GM13977 (cell line): ENCODE measurements at places on chromosomes 16 and 17.

DNA sequence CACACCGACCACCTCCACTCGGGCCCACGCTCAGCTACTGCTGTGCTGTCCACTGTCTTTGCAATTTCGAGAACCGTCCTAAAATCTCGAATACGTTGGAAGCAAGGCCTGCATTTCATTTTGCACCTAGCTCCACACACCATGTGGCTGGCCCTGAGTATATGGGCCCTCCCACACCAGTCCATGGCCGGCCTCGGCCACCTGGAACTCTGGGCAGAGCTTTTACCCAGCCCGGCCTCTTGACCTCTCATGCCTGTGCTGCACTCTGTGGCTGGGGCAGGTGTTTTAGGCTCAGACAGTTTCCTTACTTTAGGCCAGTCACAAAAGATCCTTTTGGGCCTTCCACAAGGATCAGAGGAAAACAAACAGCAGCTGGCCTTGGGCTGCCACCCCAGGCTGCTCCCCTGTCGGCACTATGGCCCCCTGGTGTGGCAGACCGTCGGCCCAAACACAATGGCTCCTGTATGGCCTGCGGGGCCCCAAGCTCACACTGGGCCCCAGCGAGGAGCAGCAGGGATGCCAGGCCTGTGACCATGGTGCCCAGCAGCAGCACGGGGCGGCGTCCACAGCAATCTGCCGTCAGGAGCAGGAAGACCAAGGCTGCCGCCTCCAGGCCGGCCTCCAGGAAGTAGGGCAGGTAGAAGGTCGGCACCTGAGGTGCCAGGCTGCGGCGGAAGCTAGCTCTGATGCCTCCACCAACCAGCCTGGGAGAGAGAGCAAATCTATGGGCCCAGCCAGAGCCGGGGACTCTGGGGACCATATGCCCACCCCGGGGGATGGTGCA lies 2.5 kb downstream of the SLC22A31 start:
- DNase-seq: no peak

- DNase-seq: no peak
Measured at GRCh38 chr17:45287526-45288500, 25.9 kb upstream of the SPATA32 start.

- no peak for DNase-seq
Measured at GRCh38 chr17:54029986-54030385, 207.3 kb downstream of the KIF2B start.

DNA sequence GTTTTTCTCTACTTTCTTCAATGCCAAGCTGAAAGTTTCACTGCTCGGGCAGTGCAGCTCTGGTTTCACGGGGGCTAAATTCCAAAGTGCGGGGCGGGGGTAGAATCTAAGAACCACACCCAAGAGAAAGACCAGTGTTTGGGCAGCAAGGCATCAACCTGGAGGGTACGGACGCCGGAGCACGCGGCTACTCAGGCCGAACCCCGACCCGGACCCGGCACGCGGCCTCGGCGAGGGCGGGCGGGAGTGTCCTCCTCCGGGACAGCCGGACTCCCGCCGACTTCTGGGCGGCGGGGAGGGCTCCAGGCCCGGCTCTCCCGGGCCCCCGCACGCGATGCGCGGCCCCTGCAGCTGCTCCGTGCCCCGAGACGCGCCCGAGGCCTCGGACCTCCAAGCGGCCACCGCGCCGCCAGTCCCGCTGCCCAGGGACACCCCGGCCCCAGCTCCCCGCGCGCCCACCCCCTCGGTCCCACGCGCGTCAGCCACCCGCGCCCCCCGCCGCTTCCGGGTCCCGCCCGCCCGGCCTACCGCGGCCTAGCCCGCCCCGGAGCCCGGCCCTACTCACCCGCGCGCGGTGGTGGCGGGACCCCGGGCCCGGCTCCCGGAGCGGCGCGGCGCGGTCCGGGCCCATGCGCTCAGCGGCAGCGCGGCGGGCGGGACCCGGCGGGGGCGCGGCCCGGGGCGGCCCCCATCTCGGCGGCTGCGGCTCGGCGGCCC lies 561 bp downstream of the AXIN1 start:
- DNase-seq: peak; percentile 60

GRCh38 chr16:89993971-89994370 lies 25.3 kb downstream of the DBNDD1 start:
- DNase-seq: no peak

DNA sequence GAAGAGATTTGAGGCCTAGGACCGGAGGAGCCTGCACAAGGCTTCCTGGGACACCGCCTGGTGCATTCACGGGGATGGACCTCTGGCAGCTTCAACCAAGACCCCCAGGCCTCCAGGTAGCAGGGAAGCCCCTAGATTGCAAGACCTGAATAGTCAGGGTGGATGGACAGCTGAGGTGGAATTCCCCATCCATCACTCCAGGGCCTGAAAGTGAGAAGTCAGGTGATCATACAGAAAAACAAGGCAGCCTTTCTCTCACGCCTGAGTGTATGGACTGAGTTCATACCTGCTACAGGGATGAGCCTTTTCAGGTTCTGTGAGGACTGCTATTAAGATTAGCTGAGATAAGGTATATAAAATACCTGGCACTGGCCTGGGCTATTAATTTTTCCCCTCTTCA lies 74.2 kb downstream of the PLXDC1 start:
- no peak for DNase-seq

GRCh38 chr16:53817812-53818550 lies 114.0 kb downstream of the FTO start:
- no peak for DNase-seq

DNA sequence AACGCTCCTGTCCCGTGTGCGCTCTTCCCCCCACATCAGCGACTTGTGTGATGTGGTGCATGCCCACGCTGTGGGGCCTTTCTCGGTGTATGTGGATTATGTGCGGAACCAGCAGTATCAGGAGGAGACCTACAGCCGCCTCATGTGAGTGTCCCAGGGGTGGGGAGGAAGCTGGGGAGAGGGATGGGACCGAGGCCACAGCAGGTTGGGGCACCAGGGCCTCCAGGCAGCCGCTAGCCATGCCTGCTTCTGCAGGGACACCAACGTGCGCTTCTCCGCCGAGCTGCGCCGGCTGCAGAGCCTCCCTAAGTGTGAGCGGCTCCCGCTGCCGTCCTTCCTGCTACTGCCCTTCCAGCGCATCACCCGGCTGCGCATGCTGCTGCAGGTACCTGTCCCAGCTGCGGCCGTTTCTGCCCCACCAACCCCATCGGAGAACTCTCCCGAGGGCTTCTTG lies 5.8 kb downstream of the ARHGEF15 start:
- DNase-seq: no peak

DNA sequence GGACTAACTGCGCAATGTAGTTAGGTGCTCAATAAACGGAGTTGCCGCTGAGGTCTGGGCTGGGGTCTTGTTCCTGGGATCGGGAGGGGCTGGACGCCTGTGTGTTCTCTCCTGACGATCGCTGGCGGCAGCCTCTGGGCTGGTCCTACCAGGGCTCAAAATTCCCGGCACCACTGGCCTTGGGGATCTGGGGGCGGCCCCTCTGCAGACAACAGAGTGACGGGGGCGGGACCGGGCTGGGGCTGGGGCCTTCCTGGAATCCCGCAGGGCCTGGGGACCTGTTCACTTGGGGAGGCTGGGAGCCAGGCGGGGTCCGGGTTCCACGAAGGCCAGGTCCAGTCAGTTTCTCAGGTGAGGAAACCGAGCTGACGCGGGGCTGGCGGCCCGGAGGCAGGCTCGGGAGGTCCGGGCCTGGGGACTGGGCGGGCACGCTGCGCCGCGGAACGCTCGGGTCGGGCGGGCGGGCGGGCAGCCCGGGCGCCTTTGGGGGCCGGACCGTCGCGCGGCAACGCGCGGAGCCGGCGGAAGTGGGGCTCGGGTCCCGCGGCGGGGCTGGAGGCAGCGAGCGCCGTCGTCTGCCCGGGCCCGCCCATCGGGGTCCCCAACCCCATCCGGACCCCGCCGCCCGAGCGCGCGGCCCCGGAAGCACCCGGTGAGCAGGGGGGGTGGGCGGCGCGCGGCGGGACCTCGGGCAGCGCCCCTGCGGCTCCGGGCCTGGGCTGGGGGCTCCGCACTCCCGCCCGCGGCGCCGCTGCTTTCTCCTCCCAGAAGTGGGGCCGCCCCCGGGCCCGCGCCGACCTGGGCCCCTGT lies at the start of gene PIGQ:
Gene PIGQ (plus strand): TSS at position 524 of the 810 bp plus-strand sequence. CDS start 4,107 bp downstream, outside the sequence.
- peak; percentile 95 for DNase-seq

DNA sequence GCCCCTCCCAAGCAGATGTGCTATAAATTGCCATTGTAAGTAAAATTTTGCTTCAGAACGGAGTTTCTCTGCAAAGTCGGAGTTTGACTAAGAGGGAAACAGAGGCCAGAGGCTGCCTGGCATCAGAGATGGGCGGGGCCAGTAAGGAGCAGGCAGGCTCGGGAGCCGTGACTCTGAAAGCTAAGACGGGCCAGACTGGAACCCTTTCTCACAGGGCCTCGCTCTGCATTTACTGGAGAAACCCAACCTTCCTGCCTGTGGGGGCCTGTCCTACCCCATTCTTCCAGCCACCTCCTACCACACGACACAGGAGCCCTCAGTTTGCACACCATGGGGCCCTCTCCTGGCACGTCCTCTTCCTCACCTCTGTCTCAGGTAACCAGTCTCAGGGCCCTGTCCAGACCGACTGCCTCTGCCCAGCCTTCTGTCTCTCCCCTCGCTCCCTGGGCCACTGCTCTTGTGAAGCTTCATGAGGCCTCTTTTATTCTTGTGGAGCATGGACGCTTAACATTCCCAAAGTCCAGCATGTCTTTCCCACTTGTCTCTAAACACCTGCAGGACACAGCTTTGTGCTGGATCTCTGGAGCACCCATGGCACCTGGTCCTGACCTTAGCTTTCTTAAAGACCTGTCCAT lies 48.4 kb upstream of the ACSF3 start:
- no peak for DNase-seq

GRCh38 chr17:44900894-44901293 lies 1.6 kb upstream of the EFTUD2 start:
- no peak for DNase-seq

DNA sequence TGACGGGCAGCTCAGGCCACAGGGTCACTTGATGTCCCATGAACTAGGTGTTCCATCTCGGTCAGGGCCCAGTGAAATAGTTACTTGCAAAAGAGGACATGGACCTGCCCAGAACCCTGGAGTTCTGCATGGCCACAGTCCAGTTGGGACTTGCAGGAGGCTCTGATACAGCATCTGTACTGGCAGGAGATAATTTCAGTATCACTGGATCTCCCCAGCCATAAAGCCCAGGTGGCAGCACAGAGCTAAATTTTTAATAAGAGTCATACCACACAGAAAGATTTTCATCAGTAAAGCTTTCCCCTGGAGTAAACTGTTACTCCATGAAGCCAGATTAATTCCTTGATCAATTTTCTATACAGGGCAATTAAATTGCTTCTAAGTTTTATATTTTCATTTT lies 18.0 kb upstream of the SLC16A5 start:
- DNase-seq: no peak

GRCh38 chr16:5025171-5025632 lies 8.5 kb downstream of the NAGPA start:
- no peak for DNase-seq

GRCh38 chr16:85510041-85510659 lies 103.0 kb upstream of the GSE1 start:
- DNase-seq: no peak

DNA sequence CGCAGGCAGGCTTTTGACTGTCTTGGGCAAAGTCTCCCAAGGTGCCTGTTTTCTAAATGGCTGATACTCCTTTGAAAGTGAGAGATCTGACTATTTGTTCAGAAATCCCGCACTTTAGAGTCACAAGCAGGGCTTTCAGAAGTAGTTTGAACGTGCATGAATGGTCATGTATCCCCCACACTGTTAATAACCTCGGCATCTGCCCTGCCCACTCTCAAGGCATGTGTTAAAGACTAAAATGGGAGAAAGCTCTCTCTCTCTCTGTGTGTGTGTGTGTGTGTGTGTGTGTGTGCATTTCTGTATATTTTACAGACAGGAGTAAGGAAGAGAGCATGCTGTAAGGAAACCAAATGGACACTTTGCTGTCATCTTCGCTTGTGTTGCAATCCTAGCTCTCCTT lies 163.7 kb downstream of the MAF start:
- no peak for DNase-seq

DNA sequence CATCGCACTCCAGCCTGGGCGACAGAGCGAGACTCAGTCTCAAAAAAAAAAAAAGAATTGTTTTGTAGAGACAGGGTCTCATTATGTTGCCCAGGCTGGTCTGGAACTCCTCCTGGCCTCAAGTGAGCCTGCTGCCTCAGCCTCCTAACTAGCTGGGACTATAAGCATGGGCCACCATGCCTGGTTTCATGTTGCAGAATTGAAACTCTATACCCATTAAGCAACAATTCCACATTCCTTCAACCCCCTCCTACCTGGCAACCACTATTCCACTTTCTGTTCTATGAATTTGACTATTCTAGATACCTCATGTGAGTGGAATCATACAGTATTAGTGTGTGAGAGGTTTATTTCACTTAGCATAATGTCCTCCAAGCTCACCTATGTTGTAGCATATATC lies 24.5 kb downstream of the RNF135 start:
- no peak for DNase-seq

GRCh38 chr17:10713318-10713717 lies 15.9 kb downstream of the ADPRM start:
- no peak for DNase-seq

GRCh38 chr17:4509923-4510617 lies 11.4 kb downstream of the SPNS2 start:
- DNase-seq: no peak

- no peak for DNase-seq
Measured at GRCh38 chr17:74150428-74151025, 53.0 kb upstream of the RPL38 start.

GRCh38 chr17:47907932-47908562 lies 12.0 kb downstream of the SP2 start:
- no peak for DNase-seq

DNA sequence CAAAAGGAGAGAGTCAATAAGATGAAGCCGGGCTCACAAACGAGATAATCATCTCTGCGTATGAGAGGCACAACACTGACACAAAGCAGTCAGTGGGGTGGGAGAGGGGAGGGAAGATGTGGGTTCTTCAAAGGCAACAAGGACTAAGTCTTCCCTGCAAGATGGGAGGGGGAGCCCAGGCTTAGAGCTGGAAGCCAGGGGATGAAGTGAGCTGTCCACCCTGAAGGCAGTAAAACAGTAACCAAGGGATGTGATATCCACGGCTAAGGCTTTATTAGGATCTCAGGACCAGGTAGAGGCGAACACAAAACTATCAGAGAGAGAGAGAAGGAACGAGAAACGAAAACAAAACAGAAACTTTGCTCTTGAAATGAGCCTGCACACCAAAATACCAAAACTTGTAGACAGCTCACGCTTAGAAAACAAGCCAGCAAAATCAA lies 115.9 kb downstream of the DYNLRB2 start:
- DNase-seq: peak; percentile 60
